Dorsolateral prefrontal cortex (tissue), 122 donors: ENCODE measurements at places on chromosomes 1 and 21.

- DNase-seq = no peak
Measured at GRCh38 chr1:197807216-197807615, 31.9 kb upstream of the DENND1B start.

DNA sequence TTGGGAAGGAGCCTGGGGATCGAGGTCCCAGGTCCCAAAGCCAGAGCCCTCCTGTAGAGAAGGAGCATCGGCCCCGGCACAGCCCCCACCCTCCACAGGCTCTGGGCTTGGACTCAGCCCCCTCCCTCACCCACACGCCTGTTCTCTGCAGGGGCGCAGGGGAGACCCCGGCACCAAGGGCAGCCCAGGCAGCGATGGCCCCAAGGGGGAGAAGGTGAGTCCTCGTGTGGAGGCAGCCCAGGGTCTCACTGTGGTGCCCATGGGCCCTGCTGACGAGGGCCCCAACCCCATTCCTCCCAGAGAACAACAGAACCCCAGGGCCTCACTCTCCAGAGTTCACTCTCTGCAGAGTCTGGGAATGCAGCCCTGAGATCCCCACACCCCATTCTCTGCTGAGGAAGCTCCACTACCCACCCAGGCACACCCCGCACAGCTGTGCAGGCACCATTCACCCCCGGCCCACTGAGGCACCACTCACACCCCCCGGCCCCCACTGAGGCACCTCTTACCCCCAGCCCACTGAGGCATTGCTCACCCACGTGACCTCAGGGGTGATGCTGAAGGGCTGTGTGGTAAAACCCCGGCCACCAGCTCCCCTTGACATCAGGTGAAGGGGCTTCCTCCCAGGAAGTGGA lies 21.8 kb downstream of the COL6A2 start:
- DNase-seq = peak; percentile 4

- DNase-seq = no peak
Measured at GRCh38 chr1:35364741-35365140, 96.2 kb downstream of the ZMYM4 start.

DNA sequence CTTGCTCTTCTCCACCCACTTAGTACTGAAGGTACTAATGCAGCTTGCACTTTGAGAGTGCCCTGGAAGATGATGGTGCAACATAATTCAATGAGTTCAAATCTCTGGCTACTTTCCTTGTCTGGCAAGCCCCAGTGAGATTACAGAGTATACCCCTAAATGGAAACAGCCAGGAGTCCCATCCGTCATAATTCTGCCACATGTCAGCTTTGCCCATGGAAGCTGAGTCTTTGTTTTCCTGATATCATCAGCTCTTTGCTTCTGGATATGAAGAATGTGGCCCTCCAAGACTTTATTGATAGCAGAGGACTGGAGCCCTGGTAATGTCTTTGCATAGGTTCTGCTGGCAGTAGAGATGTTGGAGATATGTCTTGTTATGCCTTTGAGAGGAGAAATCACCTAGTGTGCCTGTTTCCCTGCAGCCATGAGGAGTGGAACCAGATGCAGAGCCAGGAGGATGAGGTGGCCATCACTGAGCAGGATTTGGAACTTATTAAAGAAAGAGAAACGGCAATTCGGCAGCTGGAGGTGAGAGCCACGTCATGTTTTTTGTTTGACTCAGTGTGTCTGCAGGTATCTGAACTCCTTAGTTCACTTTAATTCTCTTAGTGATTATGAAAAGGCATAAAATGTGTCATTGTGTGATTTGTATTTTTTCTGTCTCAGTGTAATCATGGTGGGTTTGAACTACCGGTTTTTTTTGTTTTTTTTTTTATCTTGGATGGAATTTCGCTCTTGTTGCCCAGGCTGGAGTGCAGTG lies 18.7 kb upstream of the PPP1R8 start:
- no peak for DNase-seq

DNA sequence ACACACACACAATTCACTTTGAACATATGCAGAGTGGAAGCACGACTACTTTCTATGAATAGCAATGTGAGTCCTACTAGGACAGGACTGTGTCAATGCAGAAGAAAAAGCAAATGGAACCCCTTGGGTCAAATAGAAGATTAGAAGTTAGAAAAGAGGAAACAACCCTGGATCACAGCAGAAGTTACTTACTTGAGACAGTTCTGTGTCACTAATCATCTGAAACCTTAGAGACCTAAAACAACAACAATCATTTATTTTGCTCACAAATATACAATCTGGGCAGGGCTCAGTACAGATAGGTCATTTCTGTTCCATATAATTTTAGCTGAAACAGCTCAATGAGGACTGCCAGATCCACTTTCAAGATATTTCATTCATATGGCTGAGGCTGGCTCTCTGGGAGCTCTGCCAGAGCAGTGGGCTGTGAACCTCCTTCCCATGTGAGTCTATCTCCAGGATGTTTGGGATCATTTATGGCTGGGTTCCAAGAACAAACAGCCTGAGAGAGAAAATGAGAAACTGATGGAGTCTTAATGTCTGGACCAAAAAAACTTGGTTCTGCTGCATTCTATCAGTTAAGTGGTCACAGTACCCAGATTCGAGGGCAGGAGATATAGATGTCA lies 42.5 kb upstream of the IL10 start:
- peak; percentile 39 for DNase-seq

- DNase-seq = peak; percentile 44
Measured at GRCh38 chr1:168428063-168428731, 115.6 kb downstream of the XCL2 start.

DNA sequence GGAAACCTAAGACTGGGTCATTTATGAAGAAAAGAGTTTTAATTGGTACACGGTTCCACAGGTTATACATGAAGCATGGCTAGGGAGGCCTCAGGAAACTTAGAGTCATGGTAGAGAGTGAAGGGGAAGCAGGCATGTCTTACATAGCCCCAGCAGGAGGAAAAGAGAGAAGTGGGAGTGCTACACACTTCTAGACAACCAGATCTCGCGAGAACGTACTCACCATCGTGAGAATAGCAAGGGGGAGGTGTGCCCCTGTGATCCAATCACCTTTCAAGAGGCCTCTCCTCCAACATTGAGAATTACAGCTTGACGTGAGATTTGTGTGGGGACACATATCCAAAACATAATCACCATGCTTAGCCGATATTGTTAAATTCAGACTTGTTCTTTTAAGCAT lies 62.8 kb downstream of the DYRK1A start:
- DNase-seq = no peak

DNA sequence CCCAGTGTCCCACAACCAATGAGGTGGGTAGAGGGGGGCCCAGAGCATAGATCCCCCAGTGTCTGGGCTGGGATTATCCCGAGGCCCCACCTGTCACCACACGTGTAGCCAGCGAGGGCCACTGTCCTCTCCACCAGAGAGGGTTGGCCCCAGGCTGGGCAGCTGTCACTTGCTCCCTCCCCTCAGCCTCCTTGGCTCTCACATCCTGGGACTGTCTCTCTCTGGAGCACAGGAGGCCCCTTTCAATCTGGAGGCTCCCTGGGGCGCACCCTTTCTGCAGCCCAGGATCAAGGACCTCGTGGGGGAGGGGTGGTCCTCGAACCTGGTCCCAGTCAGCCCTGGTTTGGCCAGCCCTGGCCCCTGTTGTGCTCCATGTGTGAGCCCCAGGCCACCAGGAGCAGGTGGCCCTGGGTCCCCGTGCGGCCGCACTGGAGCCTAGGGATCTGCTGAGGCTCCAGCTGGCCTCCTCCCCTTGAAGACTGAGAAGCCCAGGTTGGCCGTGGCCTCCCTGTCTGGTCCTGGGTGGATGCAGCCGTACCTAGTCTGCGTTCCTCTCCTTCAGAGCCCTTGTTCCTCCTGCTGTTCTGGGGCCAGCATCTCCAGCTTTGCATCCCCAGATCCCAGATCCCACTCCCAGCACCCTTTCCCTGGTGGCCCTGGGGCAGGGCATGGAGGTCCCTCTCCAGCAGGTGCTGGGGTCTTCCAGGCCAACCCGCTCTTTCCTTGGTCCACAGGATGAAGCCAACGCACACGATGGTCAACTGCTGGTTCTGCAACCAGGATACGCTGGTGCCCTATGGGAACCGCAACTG lies 6.7 kb downstream of the TMEM201 start:
- DNase-seq = no peak

DNA sequence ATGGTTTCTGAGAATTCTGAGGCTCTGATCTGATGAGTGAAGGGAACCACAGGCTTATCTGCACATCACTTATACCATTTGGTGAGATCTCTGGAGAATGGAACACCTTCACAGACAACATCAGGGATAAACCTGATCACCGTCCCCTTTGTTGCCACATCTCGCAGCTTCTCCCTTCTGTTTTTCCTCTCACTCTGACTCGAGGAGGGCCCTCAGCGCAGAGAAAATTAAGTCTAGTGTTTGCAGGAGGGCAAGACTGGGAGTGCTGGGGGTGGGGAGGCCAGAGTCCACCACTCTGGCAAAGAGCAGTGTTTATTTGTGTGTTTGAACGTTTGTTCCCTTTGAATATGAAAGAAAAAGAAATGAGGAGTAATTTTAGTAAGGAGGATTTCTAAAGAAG lies 29.0 kb upstream of the BATF3 start:
- DNase-seq = no peak

DNA sequence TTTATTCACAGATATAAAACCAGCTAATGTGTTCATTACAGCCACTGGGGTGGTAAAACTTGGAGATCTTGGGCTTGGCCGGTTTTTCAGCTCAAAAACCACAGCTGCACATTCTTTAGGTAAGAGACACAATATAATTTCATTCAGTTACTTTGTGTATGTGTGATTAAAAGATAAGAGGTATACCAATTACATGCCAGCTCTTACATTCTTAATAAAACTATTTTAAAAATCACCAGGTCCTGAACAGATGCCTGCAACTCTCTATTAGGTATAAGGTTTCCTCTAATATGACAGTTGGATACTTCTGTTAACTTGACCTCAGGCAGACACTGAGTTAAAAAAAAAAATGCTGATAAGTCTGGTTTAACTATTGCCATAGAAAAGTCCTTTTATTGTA lies 122.1 kb downstream of the NEK7 start:
- DNase-seq = no peak

- no peak for DNase-seq
Measured at GRCh38 chr1:12548279-12548972, 69.6 kb downstream of the DHRS3 start.

GRCh38 chr1:25909040-25909439 lies 2.8 kb upstream of the STMN1 start:
- no peak for DNase-seq

DNA sequence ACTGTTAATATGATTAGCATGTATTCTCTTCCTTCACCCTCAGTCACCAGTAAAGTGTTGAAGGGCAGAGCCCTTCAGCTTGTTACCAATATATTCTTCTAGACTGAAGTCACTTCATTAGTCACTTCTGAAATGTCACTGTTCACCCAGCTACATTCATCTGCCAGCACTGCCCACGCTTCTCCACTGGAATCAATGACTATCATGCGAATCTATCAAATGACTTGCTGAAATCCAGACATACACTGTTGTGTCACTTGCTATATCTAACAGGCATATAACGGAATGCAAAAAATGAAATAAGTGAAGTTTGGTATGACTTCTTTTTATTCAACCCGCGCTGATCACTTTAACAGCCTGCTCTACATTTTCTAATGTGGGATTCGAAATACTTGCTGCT lies 16.1 kb downstream of the FH start:
- DNase-seq = no peak

DNA sequence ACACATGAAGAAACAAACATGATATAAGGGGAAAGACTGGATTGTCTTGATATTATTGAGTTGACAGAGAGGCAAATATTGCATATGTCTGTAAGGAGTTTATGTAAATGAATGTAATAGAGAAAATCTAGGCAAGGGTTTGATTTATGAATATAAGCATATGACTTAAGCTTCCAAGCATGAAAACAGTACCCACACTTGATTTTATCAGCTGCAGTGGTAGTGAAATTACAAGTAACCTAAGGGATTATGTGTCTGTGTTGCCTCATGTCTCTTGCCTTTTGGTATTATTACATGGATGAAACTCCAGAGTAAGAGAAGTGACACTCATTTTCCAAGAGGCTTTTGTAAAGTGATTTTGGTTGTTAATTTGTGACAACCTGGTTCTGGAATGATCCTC lies 1678.9 kb downstream of the KCNT2 start:
- no peak for DNase-seq

DNA sequence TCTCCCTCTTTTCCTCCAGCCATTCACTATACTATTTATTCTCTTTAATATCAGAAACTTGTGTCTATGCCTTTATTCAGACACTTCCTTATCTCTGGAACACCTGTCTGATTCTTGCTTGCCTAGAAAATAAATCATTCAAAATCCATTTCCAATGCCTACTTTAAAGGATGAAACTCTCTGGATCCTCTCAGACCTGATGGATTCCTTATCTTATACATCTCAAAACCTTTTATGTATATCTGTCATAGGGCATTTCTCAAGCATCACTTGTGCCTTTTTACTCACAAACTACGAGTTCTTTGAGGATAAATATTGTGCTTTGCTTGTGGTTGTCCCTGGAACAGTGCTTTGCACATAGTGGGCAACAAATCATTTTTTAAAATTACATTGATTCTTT lies 3.8 kb upstream of the ATP6V1G3 start:
- DNase-seq = no peak

DNA sequence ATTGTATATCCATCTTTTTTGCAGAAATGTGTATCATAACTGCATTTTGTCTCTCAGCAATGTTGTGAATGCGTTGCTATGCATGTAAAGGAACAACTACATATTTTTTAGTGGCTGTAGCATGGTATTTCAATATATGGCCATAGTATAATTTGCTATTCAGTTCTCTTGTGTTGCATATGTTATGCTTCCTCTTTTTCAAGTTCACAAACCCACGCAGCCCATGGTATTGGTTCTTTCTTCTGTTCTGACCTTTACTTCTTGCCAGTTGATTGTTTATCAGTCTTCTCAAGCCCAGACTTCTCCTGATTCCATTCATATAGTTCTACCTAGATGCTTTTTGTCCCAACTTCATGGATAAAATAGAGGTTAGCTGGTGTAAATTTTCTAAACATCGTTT lies 6.1 kb downstream of the SLC22A15 start:
- no peak for DNase-seq

GRCh38 chr1:164932580-164932979 lies 373.6 kb downstream of the PBX1 start:
- DNase-seq = no peak

- no peak for DNase-seq
Measured at GRCh38 chr1:52645261-52645660, 12.3 kb downstream of the SHISAL2A start.

GRCh38 chr1:15826810-15827507 lies 19.5 kb upstream of the UQCRHL start:
- DNase-seq = no peak

- DNase-seq = no peak
Measured at GRCh38 chr1:204659056-204659455, 26.5 kb downstream of the LRRN2 start.

DNA sequence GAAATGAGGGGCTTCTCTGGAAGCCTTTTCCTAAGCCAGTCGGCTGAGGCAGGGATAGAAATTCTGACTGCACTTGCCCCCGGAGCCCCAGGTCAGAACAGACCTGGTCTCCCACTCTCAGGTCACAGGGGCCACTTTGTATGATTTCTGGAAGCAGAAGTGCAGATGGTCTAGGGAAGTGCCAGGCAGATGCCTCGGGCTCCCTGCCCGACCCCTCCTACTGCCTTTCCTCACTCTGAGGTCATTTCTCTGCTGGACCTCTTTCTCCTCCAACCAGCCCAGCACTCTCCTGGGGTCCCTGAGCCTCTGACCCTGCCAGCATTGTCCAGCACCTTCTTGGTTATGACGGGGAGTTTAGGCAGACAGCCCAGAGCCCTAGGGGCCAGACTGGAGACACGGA lies 8.7 kb downstream of the RUNX3 start:
- no peak for DNase-seq
